ENCODE measurements at places on chromosomes 7 and 10.

GRCh38 chr10:112832361-112832878 is 117.6 kb upstream of the TCF7L2 start:
- DNase-seq, result no peak

DNA sequence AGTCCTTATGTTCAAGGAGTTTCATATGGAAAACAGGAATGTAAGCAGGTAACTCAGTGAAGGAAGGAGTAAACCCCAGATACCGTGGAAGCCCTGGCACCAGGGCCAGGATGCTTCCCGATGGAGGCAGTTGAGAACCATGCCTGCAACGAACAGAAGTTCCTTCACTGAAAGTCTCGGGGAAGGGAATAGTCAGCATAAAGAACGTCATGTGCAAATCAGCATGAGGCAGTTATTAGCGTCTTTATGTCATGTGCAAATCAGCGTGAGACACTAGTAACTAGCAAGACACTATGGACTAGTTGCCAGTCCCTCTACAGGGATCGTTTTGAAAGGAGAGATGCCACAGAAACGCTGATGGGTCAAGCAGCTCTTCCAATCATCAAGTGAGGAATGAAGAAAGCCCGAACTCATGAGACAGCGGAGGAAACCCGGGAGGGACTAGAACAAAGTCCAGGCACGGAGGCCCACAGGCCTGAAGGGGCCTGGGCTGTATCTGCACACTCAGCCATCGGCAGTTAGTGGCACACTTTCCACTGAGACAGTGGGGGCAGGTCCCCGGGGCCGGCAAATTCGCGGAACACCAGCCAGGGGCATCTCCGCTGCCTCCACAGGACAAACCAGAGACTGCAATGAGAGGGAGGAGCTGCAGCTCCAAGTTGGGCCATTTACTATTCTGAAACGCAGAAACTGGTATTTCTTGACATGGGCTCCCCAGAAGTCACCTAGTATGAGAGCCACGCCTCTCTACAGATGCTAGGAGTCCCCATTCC is 109.6 kb downstream of the SFMBT2 start:
- DNase-seq, result no peak

GRCh38 chr7:138245216-138245615 is 169.0 kb downstream of the AKR1D1 start:
- no peak for DNase-seq

GRCh38 chr7:155795951-155796350 is 16.3 kb downstream of the SHH start:
- DNase-seq, result no peak

DNA sequence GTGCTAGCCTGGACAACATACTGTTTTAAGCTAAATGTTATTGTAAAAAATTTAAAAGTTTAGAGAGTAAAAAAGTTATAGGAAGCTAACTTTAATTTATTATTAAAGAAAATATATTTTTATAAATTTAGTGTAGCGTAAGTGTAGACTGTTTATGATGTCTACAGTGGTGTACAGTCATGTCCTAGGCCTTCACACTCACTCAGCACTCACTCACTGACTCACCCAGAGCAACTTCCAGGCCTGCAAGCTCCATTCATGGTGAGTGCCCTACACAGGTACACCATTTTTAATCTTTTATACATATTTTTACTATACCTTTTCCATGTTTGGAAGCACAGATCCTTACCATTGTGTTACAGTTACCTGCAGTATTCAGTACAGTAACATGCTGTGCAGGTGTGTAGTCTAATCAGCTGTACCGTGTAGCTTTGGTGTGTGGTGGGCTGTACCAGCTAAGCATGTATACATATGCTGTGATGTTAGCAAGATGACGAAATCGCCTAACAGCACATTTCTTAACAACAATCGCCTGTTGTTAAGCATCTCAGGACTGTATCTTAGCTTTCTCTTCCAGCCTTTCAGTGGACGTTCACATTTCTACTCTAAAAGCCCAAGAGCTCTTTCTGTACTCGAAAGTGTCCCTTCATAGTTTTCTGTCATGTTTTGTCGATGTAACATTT is 12.5 kb downstream of the RNF32 start:
- DNase-seq, result no peak

DNA sequence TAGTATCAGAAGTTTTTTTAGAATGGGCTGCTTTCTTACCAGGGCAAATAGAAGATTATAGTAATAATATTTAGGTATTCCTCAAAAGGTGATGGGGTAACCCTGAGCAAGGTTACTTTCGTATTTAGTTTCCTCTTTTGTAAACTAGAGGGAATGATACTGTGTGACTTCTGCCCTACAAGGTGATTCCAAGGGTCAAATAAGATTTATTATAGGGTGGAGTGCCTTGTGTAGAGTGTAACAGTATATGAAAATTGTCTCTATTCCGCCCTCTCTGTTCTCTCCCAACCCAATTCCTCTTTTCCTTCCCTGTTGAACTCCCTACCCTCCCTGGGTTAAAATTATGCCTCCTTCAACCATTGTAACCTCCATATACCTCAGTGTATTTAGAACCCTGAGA is 5.3 kb downstream of the SLC35G1 start:
- DNase-seq, result no peak

DNA sequence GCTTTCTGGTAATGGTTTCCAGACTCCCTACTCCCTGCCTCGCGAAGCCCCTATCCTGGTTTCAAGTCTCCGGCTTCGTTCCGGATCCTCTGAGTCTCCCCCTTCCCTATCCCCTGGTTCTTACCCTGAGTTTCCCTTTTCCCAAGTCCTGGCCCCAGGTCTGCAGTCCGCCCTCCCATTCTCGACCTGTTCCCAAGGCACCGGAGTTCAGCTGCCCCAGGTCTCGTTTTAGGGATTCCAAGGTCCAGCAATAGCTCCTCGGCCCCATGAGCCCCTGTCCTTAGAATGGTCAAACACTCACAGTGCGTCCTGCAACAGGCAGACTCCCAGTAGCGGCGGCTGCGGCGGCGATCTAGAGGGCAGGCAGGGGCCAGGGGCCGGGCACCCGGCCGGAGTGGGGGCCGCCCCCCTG is 274 bp downstream of the PITX3 start:
- no peak for DNase-seq

- DNase-seq, result peak; percentile 21
Observed at GRCh38 chr7:76997381-76998284, 34.5 kb downstream of the SPDYE17 start.

- peak; percentile 40 for DNase-seq
Observed at GRCh38 chr7:137898839-137899721, 52.3 kb upstream of the DGKI start.

- no peak for DNase-seq
Observed at GRCh38 chr10:5291501-5292195, 73.1 kb upstream of the UCN3 start.

- DNase-seq, result no peak
Observed at GRCh38 chr7:142916508-142916907, 17.0 kb downstream of the TRPV5 start.

- DNase-seq, result peak; percentile 78
Observed at GRCh38 chr10:101050208-101051069, 11.3 kb upstream of the KAZALD1 start.
